ENCODE measurements at places on chromosomes 12 and 14.
A peak's percentile ranks its signal among the peaks of the same experiment; 100 is the strongest.

GRCh38 chr12:5909560-5909959, 35.5 kb downstream of the ANO2 start:
- no peak for DNase-seq

DNA sequence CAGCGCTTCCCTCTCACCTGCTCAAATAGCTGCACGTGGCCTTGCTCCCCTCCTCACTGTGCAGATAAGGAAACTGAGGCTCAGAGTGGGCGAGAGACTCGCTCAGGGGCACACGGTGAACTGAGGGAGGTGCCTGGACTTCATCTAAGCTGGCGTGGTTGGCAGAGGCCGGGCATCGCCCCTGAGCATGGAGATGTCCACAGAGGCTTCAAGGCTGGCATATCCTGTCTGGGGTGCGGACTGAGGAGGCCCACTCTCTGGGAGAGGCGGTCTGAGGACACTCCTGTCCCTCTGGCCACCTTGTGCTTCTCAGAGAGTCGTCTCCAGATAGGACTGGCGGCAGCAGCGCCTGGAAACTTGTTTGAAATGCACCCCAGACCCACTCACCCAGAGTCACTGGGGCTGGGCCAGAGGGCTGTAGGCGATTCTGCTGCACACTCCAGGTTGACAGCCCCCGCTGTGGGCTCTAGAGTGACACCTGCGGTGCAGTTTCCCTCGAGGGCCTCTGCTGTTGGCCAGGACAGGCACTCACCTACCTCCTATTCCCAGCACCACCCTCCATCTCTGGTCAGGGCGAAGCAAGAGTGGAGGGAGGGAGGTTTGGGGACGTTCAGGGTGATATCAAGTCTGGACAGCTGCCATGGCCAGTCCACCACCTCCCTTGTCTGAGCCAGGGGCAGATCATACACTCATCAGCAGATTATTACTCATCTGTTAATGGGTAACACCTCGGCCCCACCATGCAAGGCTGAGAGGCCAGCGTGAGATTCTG, 11.2 kb upstream of the LBHD2 start:
- DNase-seq, result peak; percentile 59

- DNase-seq, result no peak
These were observed 329.8 kb upstream of the OR4E1 start for GRCh38 chr14:22003461-22003860.

DNA sequence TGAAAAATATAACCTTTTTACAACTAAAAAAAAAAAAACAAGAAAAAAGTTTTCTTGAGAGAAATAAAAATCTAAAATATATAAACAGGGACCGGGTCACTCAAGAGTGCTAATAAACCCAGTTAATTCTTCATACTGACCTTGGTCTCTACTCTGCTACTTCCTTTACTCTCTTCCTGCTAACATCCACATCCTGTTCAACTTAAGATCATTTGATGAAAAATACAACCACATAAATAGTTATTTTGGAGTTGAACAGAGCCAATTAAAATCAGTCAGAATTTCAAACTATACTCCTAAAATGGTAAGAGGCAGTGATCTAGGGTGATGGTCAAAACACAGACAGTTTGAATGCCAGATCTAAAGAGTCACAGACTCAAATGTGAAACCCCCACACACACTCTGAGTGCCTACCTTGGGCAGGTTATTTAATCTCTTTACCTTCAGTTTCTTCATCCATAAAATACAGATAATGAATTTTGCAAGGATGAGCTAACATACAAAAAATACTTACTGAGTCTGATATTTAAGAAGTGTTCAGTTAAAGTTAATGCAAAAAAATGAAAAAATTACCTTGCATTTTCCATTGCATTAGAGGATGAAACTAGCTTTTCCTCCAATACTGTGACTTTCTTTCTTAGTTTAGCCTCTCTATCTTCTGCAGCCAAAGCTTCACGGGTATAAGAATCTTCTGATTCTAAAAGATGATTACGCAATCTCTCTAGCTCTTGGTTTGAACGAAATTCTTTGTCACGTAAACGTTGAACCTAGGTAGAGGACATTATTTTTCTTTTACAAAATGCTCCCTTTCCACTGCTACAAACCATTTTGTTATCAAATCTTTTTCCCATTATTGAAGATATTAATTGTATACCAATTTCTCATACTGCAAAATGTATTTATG, 40.9 kb downstream of the TRIP11 start:
- no peak for DNase-seq

DNA sequence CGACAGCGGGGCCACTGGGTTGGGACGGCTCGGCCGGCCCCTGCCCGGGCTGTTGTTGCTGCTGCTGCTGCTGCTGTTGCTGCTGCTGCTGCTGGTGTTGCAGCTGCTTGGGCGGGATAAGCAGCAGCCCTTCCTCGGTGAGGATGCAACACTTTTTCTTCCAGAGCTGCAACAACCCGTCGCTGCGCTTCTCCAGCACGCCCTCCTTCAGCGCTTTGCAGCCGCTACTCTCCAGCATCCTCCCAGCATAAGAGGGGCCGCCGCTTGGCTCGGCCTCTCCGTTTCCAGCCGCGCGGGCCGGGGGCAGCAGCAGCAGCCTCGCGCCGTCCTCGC, 529 bp downstream of the PHLDA1 start:
- no peak for DNase-seq

GRCh38 chr14:101889366-101889765, 75.0 kb upstream of the DYNC1H1 start:
- peak; percentile 48 for DNase-seq

DNA sequence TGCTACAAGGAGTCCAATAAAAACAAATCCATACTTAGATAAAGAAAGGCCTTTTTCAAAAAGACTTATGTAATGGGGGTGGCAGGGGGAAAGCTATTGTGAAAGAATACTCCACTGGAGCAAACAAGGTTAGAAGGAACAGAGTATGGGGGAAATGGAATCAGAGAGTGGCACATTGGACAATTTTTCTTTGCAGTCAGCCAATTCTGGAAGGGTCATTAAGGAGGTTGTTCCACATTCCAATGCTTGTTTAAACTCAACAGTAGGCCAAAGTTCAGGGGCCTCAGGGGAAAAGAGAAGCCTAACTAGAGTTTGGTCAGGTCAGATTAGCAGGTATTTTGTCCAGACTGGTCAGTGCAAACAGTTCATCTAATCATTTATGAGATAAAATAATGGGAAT, 105.2 kb upstream of the RESF1 start:
- no peak for DNase-seq

DNA sequence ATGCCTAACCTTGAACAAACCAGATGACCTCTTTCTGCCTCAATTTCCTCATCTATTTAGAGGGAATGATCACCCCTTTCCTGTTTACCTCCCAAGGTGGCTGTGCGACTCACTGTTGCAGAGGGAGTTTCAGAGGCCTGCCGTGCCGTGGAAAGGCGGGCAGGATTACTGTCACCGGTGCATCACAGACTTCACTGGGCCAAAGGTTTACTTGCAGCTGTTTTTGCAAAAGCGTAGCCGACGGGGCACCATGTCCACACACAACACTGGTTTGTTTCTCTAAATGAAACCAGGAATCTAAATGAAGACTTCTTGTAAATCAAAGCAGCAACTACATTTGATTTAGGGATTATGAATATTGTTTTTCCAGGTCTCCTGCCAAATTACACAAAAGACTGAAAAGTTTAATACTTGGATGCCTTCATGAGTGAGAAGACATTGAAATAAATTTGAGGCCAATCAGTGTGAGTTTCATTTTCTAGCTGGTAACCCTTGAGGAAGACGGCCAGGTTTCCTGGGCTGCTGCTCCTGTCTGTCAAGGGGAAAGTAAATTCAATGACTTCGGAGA, 696.1 kb upstream of the TMEM132C start:
- no peak for DNase-seq

GRCh38 chr12:132353811-132354210, 24.4 kb upstream of the GALNT9 start:
- DNase-seq, result no peak

- no peak for DNase-seq
These were observed 5.5 kb downstream of the ASIC1 start for GRCh38 chr12:50062728-50063460.

GRCh38 chr12:132719141-132719953, 8.7 kb downstream of the PGAM5 start:
- no peak for DNase-seq

DNA sequence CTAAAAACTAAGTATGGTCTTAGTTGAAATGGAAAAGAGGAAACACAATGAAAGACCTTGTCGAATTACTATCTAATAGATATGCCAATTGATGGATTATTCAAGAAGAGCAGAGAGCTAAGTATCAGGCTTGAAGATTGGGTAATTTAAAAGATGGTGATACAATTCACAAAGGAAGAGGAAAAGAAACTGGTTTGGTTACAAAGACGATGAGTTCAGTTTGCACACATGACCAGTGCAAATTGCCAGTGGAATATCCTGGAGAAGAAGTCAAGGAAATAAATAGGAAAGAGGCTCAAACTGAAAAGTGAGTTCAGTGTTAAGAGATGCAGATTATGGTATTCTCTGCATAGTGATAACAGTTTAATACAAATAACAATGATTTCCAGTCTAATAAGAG, 2.5 kb upstream of the RAP1B start:
- DNase-seq, result no peak

- DNase-seq, result no peak
These were observed 263.5 kb downstream of the DPF3 start for GRCh38 chr14:72630374-72630773.

DNA sequence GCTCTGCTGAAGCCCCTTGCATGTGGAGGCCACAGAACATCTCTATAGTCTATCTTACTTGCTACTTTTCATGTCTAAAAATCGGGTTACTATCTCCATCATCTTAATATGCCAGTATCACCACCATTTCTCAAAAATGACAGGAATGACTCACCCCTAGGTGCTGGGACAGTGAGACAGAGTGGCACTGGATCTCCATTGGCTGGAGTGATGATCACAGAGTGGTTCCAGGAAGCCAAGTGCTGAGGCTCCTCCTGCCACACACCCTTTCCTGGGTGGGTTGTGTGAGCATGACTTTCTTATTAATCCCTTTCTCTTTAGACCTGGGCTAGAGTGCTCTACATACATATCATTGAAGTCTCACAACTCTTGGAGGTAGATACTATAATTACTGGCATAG, 3.3 kb upstream of the ASCL1 start:
- no peak for DNase-seq

- no peak for DNase-seq
These were observed 145.3 kb downstream of the NTF3 start for GRCh38 chr12:5577211-5577612.

GRCh38 chr14:65750906-65751305, 338.4 kb downstream of the FUT8 start:
- no peak for DNase-seq

DNA sequence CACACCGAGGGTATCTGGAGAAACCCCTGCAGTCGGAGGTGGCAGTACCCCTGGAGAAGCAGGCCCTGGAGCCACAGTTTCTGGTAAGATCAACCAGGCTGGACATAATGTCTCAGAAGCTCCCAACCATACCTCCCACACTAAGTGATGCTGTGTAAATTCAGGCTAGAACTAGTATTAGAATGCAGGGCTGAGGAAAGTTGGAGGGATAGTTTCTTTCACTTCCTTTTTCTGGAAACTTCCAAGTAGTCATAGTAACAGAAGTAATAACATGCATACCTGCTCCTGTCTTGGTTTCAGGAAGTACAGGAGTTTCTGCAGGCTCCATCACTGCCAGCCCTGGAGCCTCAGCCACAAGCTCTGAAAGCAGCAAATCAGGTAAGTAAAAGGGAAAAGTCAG, 228.1 kb upstream of the CNTN1 start:
- no peak for DNase-seq

DNA sequence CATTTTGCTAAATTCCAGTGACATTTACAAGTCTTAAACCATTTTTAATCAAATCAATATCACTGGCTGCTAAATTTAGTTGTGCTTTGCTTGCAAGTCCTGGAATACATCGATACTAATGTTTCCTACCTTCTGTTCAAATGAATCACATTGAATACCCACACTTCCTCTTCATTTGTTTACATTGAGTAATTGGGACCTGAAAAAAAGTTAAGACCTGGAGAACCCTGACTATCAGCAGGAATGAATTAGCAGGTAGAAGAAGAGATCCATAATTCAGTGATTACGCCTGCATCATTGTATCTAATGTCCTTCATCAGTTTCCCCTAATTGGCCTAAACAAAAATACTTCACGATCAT, 369.3 kb downstream of the ETNK1 start:
- no peak for DNase-seq

DNA sequence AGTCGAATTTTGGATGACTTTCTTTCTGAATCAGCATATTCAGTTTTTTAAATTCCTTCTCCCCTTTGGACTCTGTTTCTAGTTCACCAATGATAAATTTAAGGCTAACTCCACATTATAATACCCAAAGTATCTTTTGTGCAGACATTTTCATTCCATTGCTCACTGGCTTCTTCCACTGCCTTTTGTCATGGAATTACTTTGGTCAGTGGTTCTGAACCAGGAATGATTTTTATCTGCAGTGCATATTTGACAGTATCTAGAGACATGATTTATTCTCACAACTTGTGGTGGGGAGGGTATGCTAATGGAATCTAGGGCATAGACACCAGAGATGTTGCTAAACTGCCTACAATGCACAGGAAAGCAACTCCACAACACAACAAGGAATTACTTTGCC, 234.4 kb upstream of the PRKD1 start:
- DNase-seq, result no peak

DNA sequence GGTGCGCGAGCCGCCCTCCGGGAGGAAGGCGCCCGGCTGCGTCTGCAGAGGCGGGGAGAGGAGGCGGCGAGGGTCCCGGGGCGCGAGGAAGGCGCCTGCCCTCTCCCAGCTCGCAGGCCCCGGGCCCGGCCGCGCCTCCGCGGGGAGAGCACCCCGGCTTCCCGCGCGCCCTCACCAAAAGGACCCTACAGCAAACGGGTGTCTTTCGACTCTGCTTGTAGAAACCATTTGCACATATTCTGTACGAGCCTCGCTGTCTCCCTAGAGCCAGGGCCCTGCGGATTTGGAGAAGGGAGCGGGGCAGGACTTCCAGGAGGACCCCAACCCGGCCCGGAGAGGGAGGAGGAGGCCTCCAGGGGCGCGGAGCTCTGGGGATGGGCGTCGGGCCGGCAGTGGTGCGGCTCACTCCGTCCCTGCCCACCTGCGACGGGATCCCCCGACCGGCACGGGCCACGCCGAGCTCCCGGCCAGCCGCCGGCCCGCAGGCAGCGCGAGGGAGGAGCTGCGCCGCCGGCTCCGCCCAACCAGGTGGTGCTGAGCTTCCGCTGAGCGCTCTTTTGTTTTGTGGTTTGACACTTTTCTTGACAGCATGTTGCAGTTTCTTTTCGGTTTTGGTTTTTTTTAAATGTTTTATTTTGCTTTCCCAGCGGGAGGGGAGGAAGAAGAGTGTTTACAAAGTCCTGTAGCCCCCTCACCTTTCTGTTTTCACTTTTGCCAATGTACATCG, 103.3 kb upstream of the FKBP4 start:
- DNase-seq, result no peak
